ENCODE measurements at places on chromosomes 3 and 15. TPM values are rescaled to one million over a fixed set of nuclear protein-coding genes. Genes with fewer than 3 reads are reported as not detected.

The ARGFX gene
- not detected for polyA plus RNA-seq

The FRMD5 gene
- polyA plus RNA-seq: 0.04 TPM

The FBN1 gene
- polyA plus RNA-seq: 1.8 TPM

The STRC gene
- 0.79 TPM for polyA plus RNA-seq

The LSAMP gene
- 0.16 TPM for polyA plus RNA-seq

The SPATA12 gene
- 0.05 TPM for polyA plus RNA-seq

The PP2D1 gene
- not detected for polyA plus RNA-seq

The SPINT1 gene
- polyA plus RNA-seq: 191 TPM

The LMCD1 gene
- 17.2 TPM for polyA plus RNA-seq

The VEPH1 gene
- 0.08 TPM for polyA plus RNA-seq

The GUCA1C gene
- polyA plus RNA-seq: not detected

The SLC9C1 gene
- not detected for polyA plus RNA-seq

The HHLA2 gene
- not detected for polyA plus RNA-seq

The PLA2G4F gene
- polyA plus RNA-seq: 12.9 TPM

The RPL35A gene
- polyA plus RNA-seq: 1,287 TPM

The MAP4 gene
- polyA plus RNA-seq: 60.4 TPM

The FES gene
- 4.8 TPM for polyA plus RNA-seq

The DCP1A gene
- 4.6 TPM for polyA plus RNA-seq
